ENCODE measurements at places on chromosomes 7 and 10. TPM values are rescaled to one million over a fixed set of nuclear protein-coding genes. Genes with fewer than 3 reads are reported as not detected.

CYP3A4 gene
- total RNA-seq, result not detected

MYPN gene
- total RNA-seq, result not detected

ASB15 gene
- not detected for total RNA-seq

AVL9 gene
- total RNA-seq, result 17.1 TPM

CHAT gene
- total RNA-seq, result not detected

HSPA14 gene
- total RNA-seq, result 7.0 TPM

AKR1C8 gene
- total RNA-seq, result not detected

LIPN gene
- total RNA-seq, result not detected

TRPV6 gene
- total RNA-seq, result not detected

ZFAND4 gene
- 6.0 TPM for total RNA-seq

FAM24B gene
- not detected for total RNA-seq

CYP3A7 gene
- not detected for total RNA-seq

ABCB4 gene
- total RNA-seq, result not detected

PBLD gene
- total RNA-seq, result 5.5 TPM

GPR85 gene
- total RNA-seq, result not detected

FGL2 gene
- 0.97 TPM for total RNA-seq

ARMC10 gene
- 27.1 TPM for total RNA-seq

MARVELD1 gene
- 30.7 TPM for total RNA-seq

SPDYE1 gene
- total RNA-seq, result not detected

SPDYE5 gene
- total RNA-seq, result not detected

CRCP gene
- 22.0 TPM for total RNA-seq

NME8 gene
- total RNA-seq, result not detected

GPR26 gene
- not detected for total RNA-seq

SEPTIN14 gene
- total RNA-seq, result not detected

EN2 gene
- total RNA-seq, result not detected

MARCHF5 gene
- total RNA-seq, result 10.1 TPM

KCNMA1 gene
- 2.7 TPM for total RNA-seq

PLXDC2 gene
- 2.8 TPM for total RNA-seq

RPS24 gene
- total RNA-seq, result 1,652 TPM

TMEM236 gene
- total RNA-seq, result under 0.01 TPM

ZNF212 gene
- 3.8 TPM for total RNA-seq

SEMA4G gene
- total RNA-seq, result 4.2 TPM

ATP5MK gene
- 388 TPM for total RNA-seq

LIPK gene
- total RNA-seq, result not detected

KCTD7 gene
- total RNA-seq, result 5.0 TPM

TAC1 gene
- not detected for total RNA-seq

SVIL gene
- total RNA-seq, result 30.3 TPM

LLCFC1 gene
- total RNA-seq, result not detected

DENND2A gene
- total RNA-seq, result 2.9 TPM

ARMS2 gene
- not detected for total RNA-seq

SGCE gene
- 150 TPM for total RNA-seq

PGAM2 gene
- not detected for total RNA-seq

STRIP2 gene
- 4.2 TPM for total RNA-seq

PDZD7 gene
- 1.3 TPM for total RNA-seq

NUTM2B gene
- 0.18 TPM for total RNA-seq

SEMA3C gene
- 61.6 TPM for total RNA-seq

TMEM72 gene
- total RNA-seq, result not detected

NUTM2E gene
- total RNA-seq, result not detected
